ENCODE measurements at places on chromosomes 13 and 19.
A peak's percentile ranks its signal among the peaks of the same experiment; 100 is the strongest.

- peak; percentile 83 for DNase-seq
Observed at GRCh38 chr19:4803736-4804695, 12.5 kb downstream of the FEM1A start.

DNA sequence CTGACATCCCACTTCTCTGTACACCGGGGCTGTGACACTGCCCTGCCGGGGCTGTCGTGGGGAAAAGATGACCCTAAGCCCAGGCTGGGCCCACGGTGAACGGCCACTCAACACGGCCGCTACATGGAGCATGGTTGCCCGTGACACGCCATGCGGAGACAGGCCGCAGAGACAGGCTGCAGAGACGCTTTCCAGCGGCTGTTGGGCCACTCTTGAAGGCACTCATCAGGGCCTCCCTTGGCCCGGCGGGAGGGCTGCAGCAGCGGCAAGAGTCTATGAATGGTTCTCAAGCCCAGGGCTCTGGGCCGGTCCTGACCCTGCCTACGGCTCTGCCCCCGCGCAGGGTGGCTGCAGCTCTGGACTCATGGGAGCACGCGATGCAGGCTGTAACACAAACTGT lies 22.1 kb downstream of the ADPRHL1 start:
- DNase-seq = no peak

DNA sequence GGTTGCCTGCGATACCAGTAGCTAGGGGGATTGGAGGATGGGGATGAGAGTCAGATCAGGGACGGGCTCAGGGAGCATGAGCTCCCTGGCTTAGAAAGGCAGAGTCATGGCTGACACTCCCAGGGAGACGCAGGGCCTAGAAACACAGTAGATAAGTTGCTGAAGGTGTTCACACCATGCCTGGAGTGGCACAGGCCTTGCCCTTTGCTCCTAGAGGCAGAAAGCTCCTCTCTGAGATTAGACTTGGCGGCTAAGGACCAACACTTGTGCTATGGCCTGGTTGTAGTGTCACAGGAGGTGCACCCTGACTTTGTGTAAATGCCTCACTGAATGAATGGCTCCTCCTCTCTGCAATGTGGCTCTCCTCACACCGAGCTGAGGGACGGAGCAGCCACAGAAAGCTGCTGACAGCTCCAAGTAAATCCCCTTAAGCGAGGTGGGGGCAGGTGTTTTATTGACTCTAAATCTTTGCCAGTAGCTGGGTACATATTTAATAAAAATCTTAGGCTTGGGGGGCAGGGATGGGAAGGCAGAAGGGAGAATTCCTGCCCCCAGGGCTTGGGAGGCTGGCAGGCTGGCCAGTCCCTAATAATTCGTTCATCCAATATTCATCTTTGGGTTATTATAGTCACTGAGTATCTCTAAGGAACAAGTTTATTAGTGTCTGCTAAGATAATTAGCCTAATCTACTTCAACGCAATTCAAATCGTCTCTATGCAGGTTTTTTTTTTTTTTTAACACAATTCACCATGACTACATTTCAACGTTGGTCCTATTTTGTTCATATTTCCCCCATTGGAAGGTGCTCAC lies 54.9 kb downstream of the SIAH3 start:
- no peak for DNase-seq

- DNase-seq = peak; percentile 4
Observed at GRCh38 chr19:54030895-54031586, 32.7 kb downstream of the VSTM1 start.

DNA sequence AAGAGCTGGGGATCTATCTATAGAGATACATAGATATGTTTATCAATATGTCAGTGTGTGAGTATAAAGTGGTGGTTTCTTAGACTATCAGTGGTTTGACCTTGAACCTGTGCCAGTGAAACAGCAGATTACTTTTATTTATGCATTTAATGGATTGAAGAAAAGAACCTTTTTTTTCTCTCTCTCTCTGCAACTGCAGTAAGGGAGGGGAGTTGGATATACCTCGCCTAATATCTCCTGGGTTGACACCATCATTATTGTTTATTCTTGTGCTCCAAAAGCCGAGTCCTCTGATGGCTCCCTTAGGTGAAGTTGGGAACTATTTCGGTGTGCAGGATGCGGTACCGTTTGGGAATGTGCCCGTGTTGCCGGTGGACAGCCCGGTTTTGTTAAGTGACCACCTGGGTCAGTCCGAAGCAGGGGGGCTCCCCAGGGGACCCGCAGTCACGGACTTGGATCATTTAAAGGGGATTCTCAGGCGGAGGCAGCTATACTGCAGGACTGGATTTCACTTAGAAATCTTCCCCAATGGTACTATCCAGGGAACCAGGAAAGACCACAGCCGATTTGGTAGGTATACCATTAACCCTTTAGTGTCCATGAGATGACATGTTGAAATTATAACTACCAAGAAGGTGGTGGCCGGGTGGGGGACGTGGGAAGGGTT lies 880 bp downstream of the FGF9 start:
- no peak for DNase-seq

DNA sequence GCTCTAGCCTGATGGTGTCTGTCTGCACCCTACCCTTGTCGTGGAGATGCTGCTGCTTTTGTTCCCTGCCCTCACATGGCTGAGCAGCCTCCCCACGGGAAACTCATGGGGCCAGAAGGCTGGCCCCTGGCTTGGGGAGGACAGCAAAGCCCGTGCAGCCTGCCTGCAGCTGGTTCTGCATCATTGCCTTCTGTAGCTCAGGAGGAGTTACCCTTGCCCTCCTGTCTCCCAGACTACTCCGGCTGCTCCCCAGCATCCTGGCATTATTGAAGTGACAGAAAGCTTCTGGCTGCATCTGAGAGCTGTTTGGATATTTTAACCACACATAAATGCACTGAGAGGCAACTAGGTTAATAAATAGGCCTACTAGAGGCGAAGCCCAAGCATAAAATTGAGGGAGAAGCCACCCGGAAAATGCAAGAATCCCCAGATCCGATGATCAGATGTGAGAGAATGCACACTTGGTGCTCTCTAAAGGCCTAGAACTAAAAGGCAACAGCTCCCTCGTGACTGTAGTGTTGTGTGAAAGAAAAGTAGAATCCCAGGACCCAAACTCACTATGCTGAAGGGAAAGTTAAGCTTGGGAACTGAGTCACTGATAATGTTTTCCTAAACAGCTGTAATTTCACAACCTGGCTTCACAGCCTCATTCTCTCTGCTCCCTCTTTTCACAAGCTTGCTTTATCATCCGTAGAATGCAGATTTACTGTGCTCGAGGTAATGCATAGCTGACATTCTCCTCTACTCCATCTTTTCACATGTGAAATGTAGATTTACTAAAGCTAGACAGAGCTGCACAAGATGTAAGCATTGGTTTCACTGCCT lies 110.8 kb downstream of the TNFRSF19 start:
- no peak for DNase-seq

GRCh38 chr13:43021926-43022670 lies 1.3 kb upstream of the DNAJC15 start:
- no peak for DNase-seq

Data from activated CD8-positive, alpha-beta T cell treated with anti-CD3 and anti-CD28 coated beads for 36 hours (primary cell).